ENCODE measurements at places on chromosomes 16 and 17. TPM values are rescaled to one million over a fixed set of nuclear protein-coding genes. Genes with fewer than 3 reads are reported as not detected.

The DBNDD1 gene
- 3.1 TPM for total RNA-seq

The ITGAL gene
- 436 TPM for total RNA-seq

The ROGDI gene
- 29.0 TPM for total RNA-seq

The ANTKMT gene
- total RNA-seq: 13.6 TPM

The LGALS3BP gene
- total RNA-seq: 69.1 TPM

The SEZ6 gene
- total RNA-seq: 0.40 TPM

The CHRNE gene
- total RNA-seq: 6.5 TPM

The GRAPL gene
- 101 TPM for total RNA-seq

The RPL38 gene
- 2,446 TPM for total RNA-seq

The TBC1D3C gene
- total RNA-seq: not detected

DNA sequence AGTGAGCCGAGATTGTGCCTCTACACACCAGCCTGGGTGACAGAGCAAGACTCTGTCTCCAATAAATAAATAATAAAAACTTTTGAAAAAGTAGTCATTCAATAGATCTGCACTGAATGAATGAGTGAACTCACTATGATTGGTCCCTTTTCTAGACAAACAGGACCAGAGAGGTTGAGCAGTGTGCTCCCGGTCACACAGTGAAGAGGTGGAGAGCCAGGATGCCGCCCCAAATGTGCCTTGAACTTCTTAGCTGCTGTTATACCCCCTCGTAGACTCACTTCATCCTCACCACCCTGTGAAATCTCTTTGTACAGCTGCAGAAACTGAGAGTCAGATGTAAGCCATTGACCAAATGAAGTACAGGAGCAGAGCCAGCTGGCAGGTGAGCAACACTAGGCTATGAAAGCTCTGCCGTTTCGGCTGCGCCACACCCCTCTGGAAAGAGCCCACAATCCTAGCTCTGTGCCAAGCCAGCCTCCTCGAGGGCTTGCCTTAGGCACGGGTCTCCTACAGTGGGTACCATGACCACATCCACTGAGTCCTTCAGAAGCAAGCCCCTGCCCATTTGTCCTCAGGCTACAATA, 7.8 kb upstream of the KIAA0513 start:
- DNase-seq: no peak

GRCh38 chr17:46974086-46974485, 5.0 kb downstream of the RPRML start:
- DNase-seq: no peak

GRCh38 chr17:22221344-22221743, 529.0 kb downstream of the KCNJ18 start:
- DNase-seq: no peak

- no peak for DNase-seq
Measured at GRCh38 chr17:78999056-78999768, 10.4 kb downstream of the CANT1 start.

- no peak for DNase-seq
Measured at GRCh38 chr17:40361925-40362695, 2.4 kb downstream of the GJD3 start.

DNA sequence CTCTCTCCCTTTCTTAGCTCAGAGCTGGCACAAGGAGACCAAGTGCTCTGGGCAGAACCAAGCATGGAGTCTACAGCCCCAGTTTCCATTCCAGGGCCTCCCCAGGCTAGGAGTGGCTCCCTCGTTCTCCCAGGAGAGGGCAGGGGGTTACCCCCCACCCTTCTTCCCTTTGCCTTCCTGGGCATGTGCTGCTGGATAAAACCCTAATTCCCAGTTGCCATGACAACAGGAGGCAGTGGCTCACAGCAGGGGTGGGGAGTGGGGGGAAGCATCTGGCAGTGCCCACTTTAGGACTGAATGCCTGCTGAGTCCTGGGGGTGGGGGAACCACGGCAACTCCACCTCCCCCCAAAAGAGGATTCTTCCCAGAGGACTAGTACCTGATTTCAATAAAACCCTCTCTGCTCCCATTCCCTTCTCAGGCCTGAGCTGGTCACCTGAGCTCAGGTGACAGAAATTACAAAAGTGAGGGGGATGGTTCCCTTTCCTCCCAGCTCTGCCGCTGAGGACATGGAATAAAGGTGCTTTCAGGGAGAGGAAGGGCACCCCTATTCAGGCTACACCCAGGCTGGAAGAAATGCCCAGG, 1.8 kb downstream of the MPP2 start:
- no peak for DNase-seq

GRCh38 chr17:65193716-65194293, 56.6 kb downstream of the RGS9 start:
- DNase-seq: no peak

GRCh38 chr17:20995873-20996723, 46.7 kb downstream of the USP22 start:
- DNase-seq: no peak

DNA sequence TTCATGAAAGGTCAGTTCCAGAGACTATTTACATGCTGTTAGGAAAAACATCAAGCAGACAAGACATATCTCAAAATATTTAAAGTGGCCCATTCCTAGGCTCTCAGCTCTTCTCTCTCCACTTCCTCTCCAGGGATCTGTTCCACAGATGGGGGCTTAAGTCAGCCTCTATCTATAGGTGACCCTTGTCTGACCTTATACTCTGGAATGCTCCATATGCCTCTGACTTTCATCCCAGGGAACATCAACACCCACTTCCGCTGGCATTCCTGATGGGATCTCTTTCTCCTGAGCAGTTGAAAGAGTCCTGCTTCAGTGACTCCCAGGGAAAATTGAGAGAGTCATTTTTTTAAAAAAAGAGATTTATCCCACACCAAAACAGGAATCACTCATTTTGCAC, 11.5 kb upstream of the WIPI1 start:
- no peak for DNase-seq

All from naive thymus-derived CD4-positive, alpha-beta T cell (primary cell).